ENCODE measurements at places on chromosomes 2 and 18. TPM values are rescaled to one million over a fixed set of nuclear protein-coding genes. Genes with fewer than 3 reads are reported as not detected.

DNA sequence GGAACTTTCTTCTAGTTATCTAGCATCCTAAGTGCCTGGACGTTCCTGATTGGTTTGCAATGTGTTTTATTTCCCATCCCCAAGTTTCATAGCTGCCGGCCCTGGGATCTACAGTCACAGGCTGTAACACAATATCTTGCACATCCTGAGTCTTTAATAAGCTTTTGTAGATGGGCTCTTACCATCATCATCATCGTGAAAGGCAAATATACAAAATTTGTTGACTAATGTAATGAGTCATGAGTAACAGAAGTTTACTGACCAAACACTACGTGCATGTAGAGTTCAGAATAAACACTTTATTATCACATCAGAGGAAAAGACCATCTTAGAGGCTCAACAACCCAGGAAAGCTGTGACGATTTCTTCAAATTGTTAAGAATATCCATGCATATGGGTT, 8.1 kb upstream of the TYMS start:
- no peak for DNase-seq
- H3K27me3 ChIP-seq: no peaks in the 10 kb centered on the region
- H3K4me3 ChIP-seq: no peak overlapping the region
- H3K36me3 ChIP-seq: no peaks in the 10 kb centered on the region

Gene CHRNA1
- polyA plus RNA-seq: 0.08 TPM

Gene KANSL1L
- 5.5 TPM for polyA plus RNA-seq

Gene APCDD1
- not detected for polyA plus RNA-seq

GRCh38 chr2:201966691-201967438, 66.8 kb upstream of the FZD7 start:
- H3K27ac ChIP-seq: peak overlapping the region; percentile 93
- DNase-seq: peak; percentile 78
- no peak overlapping the region for H3K4me3 ChIP-seq

DNA sequence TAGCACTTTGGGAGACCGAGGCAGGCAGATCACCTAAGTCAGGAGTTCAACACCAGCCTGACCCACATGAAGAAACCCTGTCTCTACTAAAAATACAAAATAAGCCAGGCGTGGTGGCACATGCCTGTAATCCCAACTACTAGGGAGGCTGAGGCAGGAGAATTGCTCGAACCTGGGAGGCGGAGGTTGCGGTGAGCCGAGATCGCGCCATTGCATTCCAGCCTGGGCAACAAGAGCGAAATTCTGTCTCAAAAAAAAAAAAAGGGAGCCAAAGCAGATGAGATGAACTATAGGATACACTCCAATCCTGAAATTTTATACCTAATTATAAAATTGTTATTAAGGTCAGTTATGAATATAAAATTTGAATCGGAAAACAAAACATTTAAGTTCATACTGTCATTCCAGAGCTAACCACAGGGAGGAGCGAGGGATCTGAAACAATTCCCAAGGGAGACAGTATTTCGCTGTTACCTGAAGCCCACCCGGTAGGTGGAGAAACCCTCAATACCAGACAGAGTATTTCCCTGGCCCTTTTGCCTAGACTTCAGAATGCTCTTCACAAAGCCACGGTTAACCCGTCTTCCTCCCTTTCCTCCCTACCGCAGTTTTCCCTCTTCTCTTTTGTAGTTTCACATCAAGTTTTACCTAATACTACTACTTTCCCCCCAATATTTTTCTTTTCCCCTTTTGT, 1.4 kb downstream of the PPM1G start:
- peaks cover 6% of the 10 kb centered on the region for H3K4me1 ChIP-seq
- H3K36me3 ChIP-seq: peaks cover 13% of the 10 kb centered on the region
- peak overlapping the region; percentile 78 for H3K4me3 ChIP-seq
- H3K27me3 ChIP-seq: no peaks in the 10 kb centered on the region
- DNase-seq: peak; percentile 85

GRCh38 chr18:6520901-6521300, 106.2 kb upstream of the L3MBTL4 start:
- H3K36me3 ChIP-seq: no peaks in the 10 kb centered on the region
- H3K4me1 ChIP-seq: no peaks in the 10 kb centered on the region
- no peak overlapping the region for H3K27ac ChIP-seq
- H3K4me3 ChIP-seq: no peak overlapping the region
- no peaks in the 10 kb centered on the region for H3K27me3 ChIP-seq

DNA sequence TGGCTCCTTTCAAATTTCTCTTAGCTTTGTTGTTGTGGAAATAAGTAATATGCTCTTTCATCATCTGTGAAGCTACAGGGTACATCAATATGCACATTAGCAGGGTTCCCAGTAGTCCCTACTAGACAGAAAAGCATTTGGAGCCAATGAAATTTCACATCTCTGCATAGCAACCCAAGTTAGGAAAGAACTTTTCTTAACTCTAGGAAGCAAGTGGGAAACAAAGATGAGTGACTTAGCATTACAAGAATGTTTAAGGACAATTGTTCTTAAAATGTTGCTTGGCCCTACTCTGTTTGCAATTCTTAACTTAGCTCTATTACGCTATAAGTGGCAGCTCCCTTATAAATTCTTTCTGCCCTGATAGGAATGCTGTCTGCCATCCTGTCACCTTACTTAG, 39.6 kb downstream of the ZEB2 start:
- peak overlapping the region; percentile 3 for H3K27ac ChIP-seq
- H3K4me1 ChIP-seq: peaks cover 6% of the 10 kb centered on the region
- DNase-seq: no peak
- H3K4me3 ChIP-seq: no peak overlapping the region

GRCh38 chr2:64374686-64375085, 79.3 kb upstream of the LGALSL start:
- no peak overlapping the region for H3K27ac ChIP-seq
- H3K4me3 ChIP-seq: no peak overlapping the region
- DNase-seq: no peak
- H3K36me3 ChIP-seq: no peaks in the 10 kb centered on the region

DNA sequence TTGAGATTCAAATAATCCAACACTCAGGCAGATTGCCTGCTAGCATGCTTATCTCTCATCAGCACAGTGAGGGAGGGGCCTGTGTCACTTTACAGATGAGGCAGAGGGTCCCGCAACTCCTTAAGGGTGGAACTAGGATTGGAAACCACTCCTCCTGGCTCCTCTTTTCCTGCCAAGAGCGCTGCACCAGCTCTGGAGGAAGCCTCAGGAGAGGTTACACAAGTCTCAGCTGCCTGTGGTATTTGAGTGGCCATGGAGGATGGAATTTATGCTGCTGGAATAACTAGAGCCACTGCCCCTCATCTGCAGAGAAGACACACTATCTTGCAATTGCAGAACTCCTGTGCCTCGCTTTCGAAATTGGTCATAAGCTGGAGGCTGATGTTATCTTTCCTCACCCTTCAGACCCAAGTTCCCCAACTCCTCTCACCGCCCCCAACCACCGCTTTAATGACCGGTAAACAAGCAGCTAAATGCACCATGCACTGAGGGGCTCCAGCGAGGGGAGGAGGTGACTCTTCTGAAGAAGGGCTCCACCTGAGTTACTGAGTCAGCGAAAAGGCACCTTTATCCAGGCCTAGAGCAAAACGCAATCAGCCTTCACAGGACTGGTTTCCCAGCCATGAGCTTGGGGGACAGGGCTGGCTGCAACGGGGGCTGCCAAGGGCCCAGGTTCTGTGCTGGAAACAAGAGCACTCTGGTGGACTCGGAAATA, 245.8 kb downstream of the SOX11 start:
- no peak overlapping the region for H3K27ac ChIP-seq
- no peaks in the 10 kb centered on the region for H3K27me3 ChIP-seq
- H3K4me3 ChIP-seq: no peak overlapping the region
- DNase-seq: no peak
- H3K36me3 ChIP-seq: no peaks in the 10 kb centered on the region
- H3K4me1 ChIP-seq: no peaks in the 10 kb centered on the region

- DNase-seq: no peak
- H3K4me3 ChIP-seq: no peak overlapping the region
- no peaks in the 10 kb centered on the region for H3K36me3 ChIP-seq
- H3K4me1 ChIP-seq: peaks cover 4% of the 10 kb centered on the region
Measured at GRCh38 chr18:13302457-13303225, 84.1 kb downstream of the LDLRAD4 start.

DNA sequence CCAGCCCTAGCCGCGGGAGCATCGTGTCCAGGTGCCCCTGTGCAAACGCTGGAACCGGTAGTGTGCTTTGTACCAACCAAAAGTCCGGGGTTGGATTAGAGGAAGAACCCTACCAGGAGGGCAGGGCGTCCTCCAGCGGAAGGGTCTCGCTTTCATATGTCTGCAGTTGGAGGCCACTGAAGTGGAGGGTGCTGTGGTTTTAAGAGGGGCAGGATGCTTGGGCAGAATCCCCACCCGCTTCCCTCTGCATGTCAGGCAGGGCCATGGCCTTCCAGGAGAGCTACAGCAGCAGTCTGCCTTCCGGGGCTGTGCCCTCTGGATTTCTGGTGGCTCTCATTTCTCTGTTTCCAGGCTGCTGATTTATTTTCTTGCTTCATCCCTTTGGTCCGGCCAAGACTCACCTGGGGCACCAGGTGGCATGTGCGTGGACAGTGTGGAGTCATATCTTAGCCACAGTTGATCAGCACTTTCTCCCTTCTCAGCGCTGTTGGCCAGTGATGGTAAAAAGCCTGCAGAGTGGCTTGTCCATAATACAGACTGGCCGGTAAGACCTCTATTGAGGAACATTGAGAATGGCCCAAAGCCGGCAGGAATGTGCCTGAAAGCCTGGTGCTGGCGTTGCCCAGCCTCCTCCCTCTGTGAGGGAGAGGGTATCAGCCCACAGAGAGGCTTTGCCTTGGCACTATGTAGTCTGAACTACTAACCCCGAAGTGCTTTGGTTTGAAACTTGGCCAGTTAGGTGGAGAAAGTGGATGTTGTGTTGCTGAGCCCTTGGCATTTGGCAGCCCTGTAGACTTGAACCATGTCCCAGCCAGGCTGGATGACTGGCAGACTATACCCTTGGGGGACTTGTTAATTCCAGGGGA, 1.8 kb downstream of the AGAP1 start:
- no peak overlapping the region for H3K27ac ChIP-seq
- H3K27me3 ChIP-seq: no peaks in the 10 kb centered on the region
- DNase-seq: no peak
- H3K36me3 ChIP-seq: no peaks in the 10 kb centered on the region

DNA sequence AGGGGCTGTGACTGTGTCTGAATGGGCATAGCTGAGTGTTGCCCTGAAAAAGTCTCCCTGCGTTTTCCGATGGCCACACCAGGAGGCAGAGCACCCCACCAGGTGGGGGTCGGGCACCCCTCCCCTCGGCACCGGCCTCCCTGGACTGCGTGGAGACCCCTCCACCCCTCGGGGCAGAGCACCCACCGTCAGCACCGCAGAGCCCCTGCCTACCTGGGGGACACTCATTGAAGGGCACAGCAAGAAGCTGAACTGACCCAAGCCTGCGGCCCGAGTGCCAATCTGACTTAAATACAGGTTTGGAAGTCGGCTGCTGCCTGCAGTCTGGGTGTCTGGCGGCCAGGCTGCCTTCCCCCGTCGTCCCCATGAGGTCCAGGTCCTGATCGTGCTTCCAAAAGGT, 69.9 kb downstream of the KCNG2 start:
- H3K36me3 ChIP-seq: no peaks in the 10 kb centered on the region
- no peaks in the 10 kb centered on the region for H3K4me1 ChIP-seq
- no peak overlapping the region for H3K27ac ChIP-seq
- peaks cover 32% of the 10 kb centered on the region for H3K27me3 ChIP-seq
- H3K4me3 ChIP-seq: no peak overlapping the region
- no peak for DNase-seq

Gene PROKR1
- not detected for polyA plus RNA-seq

DNA sequence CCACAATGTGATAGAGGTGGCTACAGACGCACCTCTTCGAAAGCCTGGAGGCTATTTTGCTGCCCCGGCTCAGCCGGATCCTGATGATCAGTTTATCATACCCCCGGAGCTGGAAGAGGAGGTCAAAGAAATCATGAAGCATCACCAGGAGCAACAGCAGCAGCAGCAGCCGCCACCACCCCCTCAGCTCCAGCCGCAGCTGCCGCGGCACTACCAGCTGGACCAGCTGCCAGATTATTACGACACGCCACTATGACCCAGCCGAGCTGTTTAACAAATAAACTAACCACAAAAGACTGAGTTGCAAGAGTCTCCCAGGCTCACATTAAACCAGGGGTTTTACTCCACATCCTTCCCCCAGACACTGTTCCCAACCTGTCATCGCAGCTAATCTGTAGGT, 263.8 kb downstream of the PHLPP1 start:
- H3K4me1 ChIP-seq: no peaks in the 10 kb centered on the region
- no peak for DNase-seq
- no peaks in the 10 kb centered on the region for H3K27me3 ChIP-seq
- H3K36me3 ChIP-seq: peaks cover 6% of the 10 kb centered on the region

GRCh38 chr2:138298120-138298814, 203.3 kb upstream of the SPOPL start:
- no peak for DNase-seq
- H3K27me3 ChIP-seq: no peaks in the 10 kb centered on the region
- no peaks in the 10 kb centered on the region for H3K4me1 ChIP-seq
- no peak overlapping the region for H3K4me3 ChIP-seq
- no peaks in the 10 kb centered on the region for H3K36me3 ChIP-seq

DNA sequence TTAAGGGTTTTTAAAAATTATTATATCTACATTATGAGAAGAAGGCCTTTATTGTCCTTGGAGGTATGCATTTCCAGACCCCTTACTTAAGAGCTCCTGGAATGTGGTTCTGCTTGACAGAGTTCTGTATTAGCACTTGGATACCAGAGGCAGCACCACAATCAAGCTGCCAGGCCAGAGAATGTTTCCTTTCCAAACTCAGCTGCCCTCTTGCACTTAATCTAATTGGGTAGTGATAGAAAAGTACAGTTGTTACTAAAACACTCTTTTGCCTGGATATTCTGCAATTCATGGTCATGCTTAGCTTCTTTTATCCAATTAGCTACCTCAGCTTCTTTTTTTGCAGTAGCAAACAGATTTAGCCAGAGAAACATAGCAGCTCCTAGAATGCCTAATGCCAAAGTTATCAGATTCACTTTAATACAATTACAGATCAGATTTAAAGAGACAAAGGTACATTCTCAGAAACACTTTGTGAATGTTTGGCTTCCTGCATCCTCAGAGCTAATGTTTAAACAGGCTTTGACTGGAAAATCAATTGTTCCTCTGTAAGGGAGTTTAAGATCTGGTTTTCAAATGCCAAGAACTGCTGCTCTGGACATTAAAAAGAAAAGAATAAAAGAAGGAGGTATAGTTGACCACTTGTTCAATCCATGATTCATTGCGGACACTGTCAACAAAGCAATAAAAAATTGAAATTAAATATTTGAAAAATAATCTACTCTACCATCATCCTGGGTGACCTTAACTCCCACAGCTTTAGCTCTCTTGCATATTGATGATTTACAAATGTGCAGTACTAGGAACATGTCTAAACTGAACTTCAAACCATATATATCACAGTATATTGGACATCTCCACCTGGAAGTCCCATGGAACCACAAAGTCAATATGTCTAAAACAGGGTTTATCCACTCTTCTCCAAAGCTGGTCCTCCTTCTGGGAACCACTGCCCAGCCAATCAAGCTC, 12.8 kb downstream of the NOSTRIN start:
- no peak overlapping the region for H3K27ac ChIP-seq
- H3K4me1 ChIP-seq: peaks cover 5% of the 10 kb centered on the region
- H3K36me3 ChIP-seq: no peaks in the 10 kb centered on the region

All from SK-N-SH (cell line).